ENCODE measurements at places on chromosomes 7 and 10.

GRCh38 chr7:27873981-27874957, 134.3 kb downstream of the TAX1BP1 start:
- no peak for DNase-seq

DNA sequence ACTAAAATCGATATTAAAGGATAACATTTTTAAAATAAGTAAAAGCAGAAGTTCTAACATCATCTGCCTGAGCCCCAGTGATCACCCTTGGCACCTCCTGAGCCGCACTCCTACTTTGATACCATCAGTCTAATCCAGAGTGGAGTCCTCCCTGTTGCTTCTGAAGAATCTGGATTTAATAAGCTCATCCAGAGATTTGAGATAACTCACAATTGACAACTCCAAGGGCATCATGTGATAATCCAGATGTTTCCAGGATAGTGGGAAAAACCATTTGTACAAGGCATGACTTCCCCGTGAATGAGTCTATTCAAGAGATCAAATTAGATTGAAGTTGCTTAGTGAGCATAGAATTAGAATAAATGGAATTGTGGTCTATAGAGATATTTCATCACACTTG, 475.8 kb upstream of the C7orf33 start:
- no peak for DNase-seq

- DNase-seq: no peak
These were observed 131.1 kb downstream of the CNNM2 start for GRCh38 chr10:103049237-103049636.

DNA sequence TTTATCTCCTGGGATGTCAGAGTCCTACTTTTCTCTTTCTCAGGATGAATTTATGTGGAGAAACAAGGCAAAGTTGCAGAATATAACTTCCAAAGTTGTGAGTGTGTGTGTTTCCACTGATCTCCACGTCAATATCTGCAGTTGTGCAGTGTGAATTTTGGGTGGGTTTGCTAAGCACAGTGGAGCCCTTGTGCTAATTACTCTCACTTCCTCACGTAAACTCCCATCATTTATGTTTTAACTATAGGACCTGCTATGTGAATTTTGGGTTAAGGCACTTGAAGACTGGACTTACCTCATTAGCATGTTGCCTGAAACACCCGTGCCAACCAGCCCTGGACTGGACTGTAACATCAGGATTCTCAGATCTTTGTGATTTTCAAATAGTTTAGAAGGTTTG, 51.9 kb upstream of the NPVF start:
- DNase-seq: no peak

GRCh38 chr7:90303241-90303640, 17.9 kb downstream of the FAM237B start:
- no peak for DNase-seq

- no peak for DNase-seq
These were observed 3.7 kb upstream of the DPYSL4 start for GRCh38 chr10:132183046-132183445.

- no peak for DNase-seq
These were observed 19.4 kb upstream of the ATAD1 start for GRCh38 chr10:87837445-87837844.

- DNase-seq: no peak
These were observed 472.6 kb downstream of the PLXNA4 start for GRCh38 chr7:132103718-132104117.

GRCh38 chr10:121771966-121772365, 155.9 kb downstream of the ATE1 start:
- DNase-seq: no peak

GRCh38 chr7:7861211-7861633, 107.4 kb upstream of the GLCCI1 start:
- peak; percentile 88 for DNase-seq

DNA sequence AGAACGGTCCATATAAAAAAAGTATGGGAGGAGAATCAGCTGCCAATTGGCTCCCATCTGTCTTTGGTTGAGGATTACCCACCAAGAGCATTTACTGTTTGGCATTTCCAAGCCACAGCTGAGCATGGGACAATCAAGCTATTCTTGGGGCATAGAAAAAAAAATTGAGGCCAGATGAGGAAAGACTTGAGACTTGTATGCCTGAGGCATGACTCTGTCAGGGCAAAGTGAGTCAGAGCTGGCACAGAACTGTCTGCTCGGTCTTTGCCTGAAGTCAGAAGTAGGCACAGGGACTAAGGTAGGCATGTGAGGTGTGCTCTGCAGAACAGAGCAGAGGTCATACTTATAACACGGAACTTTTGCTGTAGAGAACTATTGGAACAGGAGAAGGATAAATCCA, 126.5 kb upstream of the CHRM2 start:
- no peak for DNase-seq

DNA sequence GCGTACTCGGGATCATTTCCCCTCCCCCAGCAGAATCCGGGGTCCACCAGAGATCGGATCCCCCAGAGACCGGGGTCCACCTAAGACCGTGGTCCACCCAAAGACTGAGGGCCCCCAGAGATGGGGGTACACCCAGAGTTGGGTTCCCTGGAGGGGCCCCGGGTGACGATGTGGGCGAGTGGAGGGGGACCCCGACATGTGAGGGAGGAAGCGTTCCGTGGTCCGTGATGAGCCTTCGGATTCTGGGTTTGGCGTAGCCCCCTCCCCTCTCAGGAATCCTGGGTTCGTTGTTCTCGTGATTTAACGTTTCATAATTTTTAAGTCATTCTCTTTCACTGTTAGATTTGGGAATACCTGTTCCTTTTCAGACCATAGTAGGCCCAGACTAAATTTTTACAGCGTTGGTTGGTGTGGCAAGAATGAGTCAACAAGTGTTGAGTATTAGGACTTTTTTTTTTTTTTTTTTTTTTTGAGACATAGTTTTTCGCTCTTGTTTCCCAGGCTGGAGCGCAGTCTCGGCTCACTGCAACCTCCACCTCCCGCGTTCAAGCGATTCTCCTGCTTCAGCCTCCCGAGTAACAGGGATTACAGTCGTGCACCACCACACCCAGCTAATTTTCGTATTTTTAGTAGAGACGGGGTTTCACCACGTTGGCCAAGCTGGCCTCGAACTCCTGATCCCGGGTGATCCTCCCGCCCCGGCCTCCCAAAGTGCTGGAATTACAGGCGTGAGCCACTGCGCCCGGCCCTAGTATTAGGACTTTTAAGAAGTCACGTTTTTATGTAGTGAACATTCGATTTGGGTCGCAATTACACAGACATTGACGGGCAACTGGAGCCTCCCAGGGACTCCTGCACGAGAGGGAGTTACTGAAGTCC, 672 bp downstream of the GTPBP4 start:
- DNase-seq: no peak

All from NCI-H774 (cell line).